Right atrium auricular region (tissue), 2 donors: ENCODE measurements at places on chromosomes 7 and 10. TPM values are rescaled to one million over a fixed set of nuclear protein-coding genes. Genes with fewer than 3 reads are reported as not detected.

Gene PODXL
- 144 TPM for total RNA-seq

Gene NANOS1
- 7.8 TPM for total RNA-seq

Gene DDC
- total RNA-seq, result not detected

Gene DRGX
- not detected for total RNA-seq

Gene GIMAP2
- total RNA-seq, result 3.8 TPM

Gene ABHD11
- 31.5 TPM for total RNA-seq

Gene WNT8B
- total RNA-seq, result not detected

DNA sequence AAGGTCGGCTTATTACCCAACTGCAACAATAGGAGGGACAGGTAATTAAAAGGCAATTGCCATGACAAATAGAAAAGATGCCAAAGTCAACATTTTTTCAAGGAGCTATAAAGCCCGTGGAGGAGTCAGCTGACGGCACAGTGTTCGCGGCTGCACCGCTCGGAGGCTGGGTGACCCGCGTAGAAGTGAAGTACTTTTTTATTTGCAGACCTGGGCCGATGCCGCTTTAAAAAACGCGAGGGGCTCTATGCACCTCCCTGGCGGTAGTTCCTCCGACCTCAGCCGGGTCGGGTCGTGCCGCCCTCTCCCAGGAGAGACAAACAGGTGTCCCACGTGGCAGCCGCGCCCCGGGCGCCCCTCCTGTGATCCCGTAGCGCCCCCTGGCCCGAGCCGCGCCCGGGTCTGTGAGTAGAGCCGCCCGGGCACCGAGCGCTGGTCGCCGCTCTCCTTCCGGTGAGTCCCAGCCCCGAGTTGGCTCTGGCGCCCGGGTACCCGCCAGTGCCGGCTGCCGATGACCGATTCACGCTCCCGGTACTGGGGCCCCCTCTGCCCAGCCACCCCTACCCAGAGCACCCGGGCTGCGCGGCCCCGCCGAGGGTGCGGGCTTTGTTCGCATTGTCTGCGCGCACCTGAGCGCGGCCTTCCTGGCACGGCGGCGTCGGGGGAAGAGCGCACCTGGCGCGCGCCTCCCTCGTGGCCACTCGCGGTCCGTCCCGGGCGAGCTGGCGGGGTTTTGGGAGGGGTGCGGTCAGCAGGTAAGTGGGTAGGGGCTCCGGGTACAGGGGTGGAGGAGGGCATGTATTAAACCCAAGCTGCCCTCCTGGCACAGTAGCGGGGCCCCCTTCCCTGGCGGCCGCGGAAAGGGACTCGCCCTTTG is at the start of gene VWA2:
Gene VWA2 (plus strand): TSS at position 138 of the 877 bp plus-strand sequence. CDS start 9,460 bp downstream, outside the sequence.
- no peak within 1 kb of the TSS for H3K27ac ChIP-seq
- no peaks in the 10 kb centered on the region for H3K36me3 ChIP-seq
- H3K4me1 ChIP-seq, result no peaks in the 10 kb centered on the region
- peak within 1 kb of the TSS; percentile 37 for H3K4me3 ChIP-seq
- no peaks in the 10 kb centered on the region for H3K27me3 ChIP-seq
- DNase-seq, result no peak

DNA sequence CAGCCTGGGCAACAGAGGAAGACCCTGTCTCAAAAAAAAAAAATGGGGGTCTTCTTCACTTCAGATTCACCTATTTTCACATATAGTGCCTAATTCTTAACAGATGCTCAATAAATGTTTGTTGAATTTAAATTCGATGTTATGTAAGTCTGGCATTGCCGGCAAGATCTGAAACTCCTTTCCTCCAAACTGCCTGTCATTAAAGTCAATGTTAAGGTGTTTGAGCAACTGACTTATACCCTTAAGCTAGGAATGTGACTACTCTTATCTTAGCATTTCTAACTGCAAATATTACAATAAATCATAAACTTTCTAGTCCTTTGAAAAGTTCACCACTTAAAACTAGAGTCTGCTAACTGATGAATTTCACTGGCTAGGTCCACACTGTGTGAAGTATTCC is 95.2 kb downstream of the NRP1 start:
- H3K36me3 ChIP-seq, result no peaks in the 10 kb centered on the region
- no peak overlapping the region for H3K27ac ChIP-seq
- no peak overlapping the region for H3K4me3 ChIP-seq
- peaks cover 54% of the 10 kb centered on the region for H3K4me1 ChIP-seq
- no peaks in the 10 kb centered on the region for H3K27me3 ChIP-seq
- DNase-seq, result no peak

- H3K4me3 ChIP-seq, result no peak overlapping the region
- no peaks in the 10 kb centered on the region for H3K27me3 ChIP-seq
- no peak overlapping the region for H3K27ac ChIP-seq
- no peaks in the 10 kb centered on the region for H3K4me1 ChIP-seq
Observed at GRCh38 chr10:89213191-89213808, 6.2 kb upstream of the CH25H start.

GRCh38 chr7:107469929-107470328 is at the start of gene GPR22:
Gene GPR22, plus strand, starts transcription at chr7:107470057. Its CDS starts 4,004 bp downstream, at chr7:107474061.
- H3K36me3 ChIP-seq, result no peaks in the 10 kb centered on the region
- H3K4me1 ChIP-seq, result no peaks in the 10 kb centered on the region
- peak within 1 kb of the TSS; percentile 53 for H3K27ac ChIP-seq
- H3K27me3 ChIP-seq, result no peaks in the 10 kb centered on the region

GRCh38 chr7:128697302-128697905 is 25.3 kb downstream of the GARIN1A start:
- DNase-seq, result peak; percentile 62
- peak overlapping the region; percentile 32 for H3K4me3 ChIP-seq
- H3K27ac ChIP-seq, result no peak overlapping the region
- no peaks in the 10 kb centered on the region for H3K36me3 ChIP-seq

DNA sequence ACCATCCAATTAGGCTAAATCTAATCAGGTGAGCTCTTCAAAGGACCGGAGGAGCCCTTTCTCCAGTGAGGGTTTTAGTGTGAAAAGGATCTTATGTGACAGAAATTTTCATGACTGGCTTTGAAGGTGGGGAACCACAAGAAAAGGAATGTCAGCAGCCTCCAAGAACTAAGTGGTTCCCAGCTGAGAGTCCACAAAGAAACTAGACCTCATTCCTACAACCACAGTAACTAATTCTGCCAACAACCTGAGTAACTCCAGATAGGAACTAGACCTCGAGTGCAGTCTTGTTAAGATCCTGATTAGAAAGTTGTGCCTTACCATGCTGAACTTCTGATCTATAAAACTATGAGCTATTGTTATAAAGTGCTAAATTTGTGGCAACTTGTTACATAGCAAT is 51.3 kb downstream of the PCLO start:
- H3K4me3 ChIP-seq, result no peak overlapping the region
- H3K27ac ChIP-seq, result no peak overlapping the region
- no peaks in the 10 kb centered on the region for H3K36me3 ChIP-seq

DNA sequence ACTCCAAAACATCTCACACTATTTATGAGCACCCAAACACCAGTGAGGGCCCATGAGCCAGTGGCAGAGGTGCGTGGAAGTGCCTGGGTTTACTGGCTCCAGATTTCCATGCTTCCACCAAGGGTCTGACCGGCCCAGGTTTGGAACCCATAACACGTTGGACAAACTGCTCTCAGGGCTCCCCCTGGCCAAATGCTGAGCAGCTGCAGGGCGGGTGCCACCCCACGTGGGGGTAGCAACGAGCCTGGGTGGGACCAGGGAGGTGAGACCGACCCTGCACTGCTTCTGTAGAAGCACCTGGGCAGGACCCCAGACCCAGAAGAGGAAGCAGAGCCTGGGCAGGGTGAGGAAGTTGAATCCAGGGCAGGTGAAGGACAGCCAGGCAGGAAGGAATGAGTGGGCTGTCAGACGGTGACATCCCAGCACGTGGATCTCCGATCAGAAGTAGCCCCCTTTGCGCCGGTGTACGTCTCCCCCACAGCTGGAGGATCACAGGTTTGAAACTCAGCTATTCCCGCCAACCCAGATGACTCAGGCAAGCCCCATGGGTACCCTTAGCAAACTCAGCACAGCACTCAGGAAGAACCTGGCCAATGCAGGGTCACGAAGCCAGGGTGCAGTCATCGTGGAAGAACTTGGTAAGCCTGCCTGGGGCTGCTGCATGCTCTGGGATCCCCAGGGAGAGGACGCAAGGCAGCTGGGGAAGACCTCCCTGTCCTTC is 100.4 kb upstream of the DDC start:
- no peak for DNase-seq
- H3K36me3 ChIP-seq, result peaks cover 13% of the 10 kb centered on the region
- H3K27ac ChIP-seq, result peak overlapping the region; percentile 85
- H3K4me3 ChIP-seq, result no peak overlapping the region

- no peaks in the 10 kb centered on the region for H3K27me3 ChIP-seq
- H3K4me1 ChIP-seq, result peaks cover 39% of the 10 kb centered on the region
- no peak overlapping the region for H3K27ac ChIP-seq
- no peak overlapping the region for H3K4me3 ChIP-seq
- no peaks in the 10 kb centered on the region for H3K36me3 ChIP-seq
Observed at GRCh38 chr10:110456046-110456445, 41.7 kb upstream of the DUSP5 start.

- no peak overlapping the region for H3K27ac ChIP-seq
- no peak for DNase-seq
- H3K4me3 ChIP-seq, result no peak overlapping the region
- no peaks in the 10 kb centered on the region for H3K27me3 ChIP-seq
- no peaks in the 10 kb centered on the region for H3K36me3 ChIP-seq
Observed at GRCh38 chr10:28263136-28263857, 39.6 kb downstream of the MPP7 start.

- no peaks in the 10 kb centered on the region for H3K36me3 ChIP-seq
- H3K27me3 ChIP-seq, result no peaks in the 10 kb centered on the region
- no peak for DNase-seq
- no peak overlapping the region for H3K4me3 ChIP-seq
Observed at GRCh38 chr7:159109653-159110035, 35.0 kb downstream of the VIPR2 start.
